Stimulated activated CD4-positive, alpha-beta T cell treated with anti-CD3 and anti-CD28 coated beads, Interleukin-2, amount 100 ng/mL, for 4 hours (primary cell): ENCODE measurements at places on chromosomes 11 and 22.

- no peak for DNase-seq
Observed at GRCh38 chr11:12165237-12165875, 55.0 kb downstream of the MICAL2 start.

DNA sequence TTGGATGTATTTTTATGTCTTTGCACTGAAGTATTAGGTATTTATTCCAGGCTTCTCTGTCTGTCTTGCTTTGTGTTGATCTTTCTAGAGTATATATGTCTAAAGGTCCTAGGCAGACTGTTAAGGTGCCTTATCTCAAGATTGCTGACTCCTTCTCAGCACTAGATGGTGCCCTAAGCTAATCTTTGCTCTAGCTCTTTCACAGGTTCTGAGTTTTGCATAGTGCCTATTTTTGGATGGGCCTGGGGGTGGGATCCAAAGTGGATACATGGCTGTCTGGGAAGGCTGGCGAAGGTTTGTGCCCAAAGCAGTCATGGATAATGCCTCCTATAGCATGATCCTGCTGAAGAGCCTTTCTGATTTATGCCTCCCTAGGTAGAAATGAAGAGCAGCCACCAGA, 154.9 kb downstream of the TRPC6 start:
- DNase-seq = no peak

GRCh38 chr11:96065379-96065778, 141.5 kb upstream of the MTMR2 start:
- DNase-seq = no peak

DNA sequence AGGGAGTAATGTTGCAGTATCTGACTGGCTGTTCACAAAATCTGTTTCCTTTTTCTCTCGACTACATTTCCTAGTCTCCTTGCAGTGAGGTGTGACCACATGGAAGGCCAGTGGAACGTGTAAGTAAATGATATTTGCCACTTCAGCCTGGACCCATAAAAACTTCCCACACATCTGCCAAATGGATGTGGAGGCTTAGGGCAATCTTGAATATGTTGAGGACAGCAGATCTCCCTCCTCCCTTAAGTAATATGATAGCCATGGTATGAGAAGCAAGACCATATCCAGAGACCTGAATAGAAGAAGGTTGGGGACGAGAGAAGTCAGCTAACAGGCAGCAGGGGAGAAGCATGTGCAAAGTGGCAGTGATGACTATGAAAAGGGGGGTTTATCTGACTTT, 33.0 kb upstream of the C11orf87 start:
- no peak for DNase-seq

GRCh38 chr22:45240104-45240809, 437 bp downstream of the KIAA0930 start:
- peak; percentile 19 for DNase-seq

DNA sequence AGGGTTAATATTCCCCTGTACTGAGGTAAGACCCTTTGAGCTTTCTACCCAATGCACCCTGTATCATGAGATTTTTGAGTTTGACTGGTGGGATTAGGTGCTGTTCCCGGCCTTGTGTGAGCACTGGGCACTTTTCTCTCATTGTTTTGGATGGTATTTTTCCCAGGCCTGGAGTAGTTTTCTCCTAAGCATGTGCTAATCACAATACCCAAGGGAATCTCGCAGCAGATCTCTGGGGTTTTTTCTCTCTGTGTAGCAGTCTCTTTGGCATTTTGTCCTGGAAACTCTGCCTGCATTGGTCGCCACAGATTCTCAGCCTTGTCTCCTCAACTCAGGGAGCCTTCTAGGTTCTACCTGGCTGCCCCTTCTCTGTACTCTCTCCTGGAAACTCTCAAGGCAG, 19.9 kb downstream of the IGHMBP2 start:
- no peak for DNase-seq

DNA sequence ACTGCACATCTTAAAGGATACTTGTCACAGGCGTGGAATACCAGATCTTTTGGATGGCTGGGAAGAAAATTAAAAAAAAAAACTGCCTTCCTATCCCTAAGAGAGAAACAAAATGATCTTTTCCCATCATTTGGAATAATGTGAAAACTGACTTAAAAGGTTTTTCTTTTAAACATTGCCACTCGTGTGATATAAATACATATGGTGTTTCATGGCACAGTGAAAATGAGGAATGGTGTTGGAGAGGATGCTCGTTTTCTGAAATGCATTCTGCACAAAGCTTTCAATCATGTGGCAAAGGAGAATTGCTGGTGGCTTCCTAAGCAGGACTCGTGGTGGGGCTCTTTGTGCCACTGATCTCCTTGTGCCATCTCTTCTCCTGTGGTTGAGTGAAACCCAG, 74.9 kb upstream of the LRRC4C start:
- DNase-seq = no peak

GRCh38 chr11:63919267-63920125, 2.5 kb upstream of the RCOR2 start:
- DNase-seq = no peak

DNA sequence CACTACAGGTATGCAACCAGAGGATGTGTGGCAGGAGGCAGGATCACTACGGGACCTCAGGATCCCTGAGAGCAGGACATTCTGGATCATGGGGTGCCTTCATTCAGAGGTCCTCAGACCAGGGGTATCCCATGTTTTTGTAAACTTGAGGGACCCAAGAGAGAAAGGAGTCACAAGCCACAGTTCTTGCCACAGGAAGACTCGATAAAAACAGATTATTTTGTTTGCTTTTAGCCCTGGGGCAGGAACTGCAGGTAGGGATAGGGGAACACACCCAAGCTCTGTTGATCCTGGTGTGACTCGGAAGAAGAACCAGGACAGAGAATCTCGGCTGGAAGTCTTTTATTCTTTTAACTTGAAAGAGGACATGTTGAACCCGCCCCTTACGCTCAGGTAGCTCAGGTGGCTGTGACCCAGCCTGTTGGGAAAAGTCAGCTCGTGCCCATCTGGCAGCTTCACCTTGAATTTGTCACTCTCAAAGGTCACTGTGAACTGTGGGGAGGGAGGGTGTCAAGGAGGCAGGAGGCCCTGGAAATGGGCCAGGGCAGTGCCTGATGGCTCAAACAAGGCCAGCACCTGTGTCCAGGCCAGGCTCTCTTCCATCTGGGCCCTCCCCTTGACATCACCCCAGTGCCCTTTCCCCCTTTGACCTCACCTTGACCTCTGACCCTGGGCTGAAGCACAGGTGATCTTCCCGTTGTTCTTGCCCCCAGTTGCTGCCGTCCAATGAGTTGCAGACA, 9.8 kb downstream of the LGALS2 start:
- no peak for DNase-seq

DNA sequence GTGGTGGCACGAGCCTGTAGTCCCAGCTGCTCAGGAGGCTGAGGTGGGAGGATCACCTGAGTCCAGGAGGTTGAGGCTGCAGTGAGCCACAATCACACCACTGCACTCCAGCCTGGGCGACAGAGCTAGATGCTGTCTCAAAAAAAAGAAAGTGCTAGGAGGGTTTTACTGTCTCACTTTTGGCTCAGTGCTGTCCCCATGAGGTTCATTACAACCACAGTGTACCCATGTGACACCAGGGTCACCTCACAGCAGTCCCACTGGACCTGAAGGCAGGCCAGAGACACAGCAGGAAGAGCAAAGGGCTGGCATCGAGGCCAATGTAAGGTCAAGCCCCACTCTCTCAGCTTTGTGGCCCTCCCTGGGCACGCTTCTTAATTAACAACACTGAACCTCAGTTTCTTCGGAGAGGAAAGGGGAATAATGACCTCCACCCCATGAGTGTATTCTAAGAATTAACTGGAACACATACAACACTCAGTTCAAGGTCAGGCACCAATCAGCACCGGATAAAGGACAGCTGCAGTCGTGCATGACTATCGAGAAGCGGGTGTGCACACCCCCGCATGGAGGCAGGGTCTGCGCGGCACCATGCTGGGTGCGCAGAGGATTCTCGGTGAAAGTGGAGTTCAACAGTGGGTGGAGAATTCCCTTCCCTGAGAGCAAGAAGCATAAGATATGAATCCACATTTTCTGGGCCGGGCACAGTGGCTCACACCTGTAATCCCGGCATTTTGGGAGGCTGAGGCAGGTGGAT, 30.9 kb upstream of the BAIAP2L2 start:
- no peak for DNase-seq

DNA sequence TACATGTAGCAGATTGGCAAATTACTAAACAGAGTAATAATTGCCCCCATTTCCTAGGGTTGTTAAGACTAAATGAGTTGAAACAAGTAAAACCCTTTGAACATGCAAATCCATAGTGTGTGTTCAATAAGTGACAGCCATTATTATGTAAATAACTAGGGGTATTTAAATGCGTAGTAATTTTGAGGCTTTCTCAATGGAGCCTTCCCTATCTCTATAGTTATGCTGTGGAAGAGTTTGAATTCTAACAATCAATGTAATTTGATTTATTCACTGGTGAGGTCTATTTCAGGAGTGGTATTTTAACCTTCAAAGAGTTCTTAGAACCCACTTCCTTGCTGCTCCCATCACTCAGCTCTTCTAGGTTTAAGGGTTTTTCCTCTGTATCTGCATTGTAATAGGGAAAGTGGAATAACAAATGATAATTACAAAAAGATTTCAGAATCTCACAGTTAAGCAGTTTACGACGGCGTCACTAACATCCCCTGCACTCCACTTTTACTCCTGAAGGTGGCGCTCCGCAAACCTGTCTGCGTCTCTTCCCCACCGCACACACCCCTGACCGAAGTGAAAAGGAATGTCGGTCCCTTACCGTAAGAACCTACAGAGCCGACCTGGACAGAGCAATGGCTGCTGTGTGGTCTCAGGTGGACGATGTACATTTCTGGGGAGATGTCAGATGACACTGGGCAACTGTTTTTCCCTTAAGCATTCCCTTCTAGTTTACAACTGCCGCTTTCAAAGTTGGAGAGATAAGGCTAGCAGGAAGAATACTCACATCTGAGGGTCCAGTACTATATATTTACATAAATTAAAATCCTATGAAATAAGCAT, 80.8 kb downstream of the ZC3H12C start:
- peak; percentile 19 for DNase-seq

GRCh38 chr11:15817001-15817400, 539.3 kb downstream of the SOX6 start:
- no peak for DNase-seq

DNA sequence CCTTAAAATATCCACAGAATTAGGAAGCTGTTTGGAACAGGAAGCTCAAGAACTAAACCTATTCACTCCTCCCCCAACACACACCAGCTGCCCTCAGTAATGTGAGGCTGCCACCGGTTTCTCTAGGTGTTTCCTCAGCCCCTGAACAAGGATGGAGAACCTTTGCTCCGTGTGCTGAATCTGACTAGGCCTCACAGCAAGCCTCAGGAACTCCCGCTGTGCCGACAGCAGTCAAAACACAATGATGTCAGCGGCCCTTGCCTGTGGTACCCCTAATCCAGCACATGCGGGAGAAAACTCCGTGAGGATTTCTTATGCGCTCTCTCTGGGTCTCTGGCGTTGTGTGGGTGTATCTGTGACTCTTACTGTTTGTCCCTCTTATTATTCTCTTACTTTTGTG, 153.3 kb downstream of the EFCAB6 start:
- no peak for DNase-seq

- no peak for DNase-seq
Observed at GRCh38 chr11:40842750-40843339, 616.6 kb downstream of the LRRC4C start.

DNA sequence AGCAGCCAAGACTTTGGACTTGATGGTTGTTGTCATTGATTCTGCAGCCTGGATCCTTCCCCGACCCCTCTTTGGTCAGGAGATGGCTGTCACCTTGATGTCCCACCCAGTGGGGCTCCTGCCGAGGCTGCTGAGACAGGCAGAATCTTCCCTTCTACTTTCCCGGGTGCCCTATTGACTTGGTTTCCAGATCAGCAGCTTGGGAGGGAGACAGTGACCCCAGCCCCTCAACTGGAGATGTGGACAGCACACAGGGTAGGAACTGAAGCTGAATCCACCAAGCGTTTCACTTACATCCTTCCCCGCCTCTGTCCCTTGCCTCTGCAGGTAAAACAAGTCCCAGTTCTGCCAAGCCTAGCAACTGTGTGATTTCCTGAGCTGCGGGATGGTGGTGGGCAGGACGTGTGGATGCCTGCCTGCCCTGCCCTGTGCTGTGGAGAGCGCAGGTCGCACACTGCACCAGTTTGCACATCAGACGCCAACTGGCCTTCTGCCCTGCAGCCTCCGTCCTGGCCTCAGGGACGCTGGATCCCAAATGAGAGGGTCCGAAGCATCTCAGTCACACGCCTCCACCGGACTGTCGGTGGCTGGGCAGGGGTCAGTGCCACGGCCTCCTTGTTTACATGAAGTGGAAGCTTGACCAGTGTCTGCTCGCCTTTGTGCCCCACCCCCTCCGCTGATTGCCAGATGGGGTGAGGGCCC, 34.6 kb downstream of the FAM83F start:
- DNase-seq = no peak

DNA sequence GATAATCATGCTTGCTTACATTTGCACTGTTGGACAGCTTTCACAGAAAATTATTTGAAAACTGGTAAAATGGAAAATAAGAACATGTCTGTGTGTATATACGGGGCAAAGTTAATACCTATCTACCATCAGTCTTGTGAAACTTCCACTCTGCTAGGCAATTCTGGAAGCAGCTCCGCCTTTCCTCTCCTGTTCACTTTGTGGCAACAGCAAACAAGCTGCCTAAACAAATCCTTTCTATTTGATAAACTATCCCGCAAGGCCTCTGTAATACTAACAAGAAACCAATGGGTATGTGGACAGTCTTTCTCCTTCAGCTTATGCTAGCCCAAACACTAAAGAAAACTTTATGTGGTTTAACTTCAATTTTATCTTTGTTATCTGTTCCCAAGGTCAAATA, 39.2 kb upstream of the RAPSN start:
- no peak for DNase-seq

- no peak for DNase-seq
Observed at GRCh38 chr11:111932611-111932950, 4.6 kb upstream of the DIXDC1 start.

- DNase-seq = no peak
Observed at GRCh38 chr11:43919852-43920597, 22.4 kb upstream of the C11orf96 start.

DNA sequence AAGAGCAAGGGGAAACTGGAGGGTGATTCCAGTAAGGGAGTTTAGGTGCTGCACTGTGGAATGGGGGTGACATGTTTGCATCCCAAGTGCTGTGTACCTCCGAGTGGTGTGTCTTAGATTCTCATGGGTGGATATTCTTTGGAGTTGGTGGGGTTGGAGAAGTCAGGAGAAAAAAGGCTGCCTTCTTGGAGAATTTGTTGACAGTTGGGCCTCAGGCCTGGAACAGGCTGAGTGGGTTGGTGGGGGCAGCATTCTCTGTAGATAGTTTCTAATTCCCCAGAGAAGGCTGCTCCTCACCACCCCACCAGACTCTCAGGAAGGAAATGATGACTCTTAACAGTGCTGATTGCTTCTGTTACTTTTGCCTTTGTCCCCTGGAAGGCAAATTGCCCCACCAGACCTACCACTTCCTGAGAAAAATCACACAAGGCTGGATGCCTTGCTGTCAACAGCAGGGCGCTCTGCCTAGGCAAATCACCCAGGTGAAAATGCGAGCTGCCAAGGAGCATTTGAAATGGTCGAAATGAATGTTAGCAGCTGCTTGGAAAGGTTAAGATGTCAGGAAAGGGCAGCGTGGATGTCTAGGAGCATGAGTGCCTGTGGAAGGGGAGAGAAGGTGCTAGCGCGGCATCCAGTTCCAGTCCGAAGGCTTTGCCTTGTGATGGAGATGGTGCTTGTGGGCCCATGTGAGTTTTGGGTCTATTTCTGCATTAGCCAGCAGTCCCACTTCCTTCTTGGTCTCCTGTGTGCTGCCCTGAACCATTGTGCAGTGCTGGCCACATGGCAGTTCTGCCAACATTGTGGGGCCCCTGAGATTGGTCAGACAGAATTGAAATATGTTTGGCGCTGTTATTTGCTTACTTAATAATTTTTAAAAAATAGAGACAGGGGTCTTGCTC, 29.7 kb upstream of the SORL1-AS1 start:
- peak; percentile 48 for DNase-seq
